ENCODE measurements at places on chromosomes 2 and 18. TPM values are rescaled to one million over a fixed set of nuclear protein-coding genes. Genes with fewer than 3 reads are reported as not detected.

Gene ADNP2
- 15.7 TPM for total RNA-seq

Gene RNMT
- 36.0 TPM for total RNA-seq

Gene NOSTRIN
- total RNA-seq: 35.0 TPM

Gene ATP6V1B1
- total RNA-seq: 4.6 TPM

Gene AUP1
- total RNA-seq: 128 TPM

Gene UGT1A3
- not detected for total RNA-seq

Gene SEC11C
- 44.1 TPM for total RNA-seq

Data from breast epithelium (tissue), 4 donors.